Activated naive CD4-positive, alpha-beta T cell treated with anti-CD3 and anti-CD28 coated beads, Interleukin-2, amount 10 ng/mL, durations not matched to agents 5 hours and 36 hours (primary cell): ENCODE measurements at places on chromosomes 3 and 15. TPM values are rescaled to one million over a fixed set of nuclear protein-coding genes. Genes with fewer than 3 reads are reported as not detected.

Gene VPS18
- 15.4 TPM for total RNA-seq

Gene SLC28A1
- not detected for total RNA-seq

Gene LDHAL6B
- not detected for total RNA-seq

Gene CRYGS
- 5.6 TPM for total RNA-seq
